ENCODE measurements at places on chromosomes 4 and X.

- DNase-seq: no peak
Measured at GRCh38 chr4:176775338-176775737, 17.4 kb downstream of the VEGFC start.

DNA sequence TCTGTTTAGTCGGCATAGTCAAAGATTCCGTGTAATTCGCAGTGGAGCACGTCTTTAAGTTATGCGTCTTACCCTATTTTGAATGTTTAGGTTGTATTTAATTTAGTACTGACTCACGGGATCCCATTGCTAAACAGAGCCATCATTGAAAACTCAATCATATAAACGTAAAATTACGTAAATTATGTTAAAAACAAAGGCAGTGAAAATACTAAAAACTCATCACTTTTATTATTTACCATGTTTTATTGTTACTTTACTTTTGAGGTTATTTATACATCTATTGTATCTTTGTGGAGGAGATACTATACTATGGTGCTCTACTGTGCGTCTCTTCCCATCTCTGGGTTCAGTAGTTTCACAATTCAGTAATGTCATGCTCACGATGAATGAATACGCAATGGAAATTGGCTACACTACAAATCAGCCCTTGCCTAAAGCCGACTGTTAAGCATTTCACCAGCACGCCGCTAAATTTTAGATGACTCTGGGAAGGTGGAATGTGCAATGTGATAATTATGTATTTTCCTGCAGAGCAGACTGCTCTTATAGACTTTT, 944 bp downstream of the FUNDC2 start:
- no peak for DNase-seq

GRCh38 chr4:3338976-3339531, 46.2 kb downstream of the RGS12 start:
- no peak for DNase-seq

GRCh38 chrX:104254442-104255115, at the start of gene ESX1:
ESX1 (minus strand) TSS chrX:104254933; CDS start chrX:104254849, 84 bp downstream.
- DNase-seq: no peak

GRCh38 chr4:112818594-112818965, 181.6 kb downstream of the LARP7 start:
- DNase-seq: no peak

GRCh38 chr4:137299281-137299680, 233.0 kb downstream of the PCDH18 start:
- no peak for DNase-seq

GRCh38 chr4:101086801-101087586, 260.3 kb downstream of the PPP3CA start:
- DNase-seq: no peak
